ENCODE measurements at places on chromosomes 3 and 15.

GRCh38 chr15:62647202-62647842, 395.2 kb upstream of the TPM1 start:
- DNase-seq, result no peak

DNA sequence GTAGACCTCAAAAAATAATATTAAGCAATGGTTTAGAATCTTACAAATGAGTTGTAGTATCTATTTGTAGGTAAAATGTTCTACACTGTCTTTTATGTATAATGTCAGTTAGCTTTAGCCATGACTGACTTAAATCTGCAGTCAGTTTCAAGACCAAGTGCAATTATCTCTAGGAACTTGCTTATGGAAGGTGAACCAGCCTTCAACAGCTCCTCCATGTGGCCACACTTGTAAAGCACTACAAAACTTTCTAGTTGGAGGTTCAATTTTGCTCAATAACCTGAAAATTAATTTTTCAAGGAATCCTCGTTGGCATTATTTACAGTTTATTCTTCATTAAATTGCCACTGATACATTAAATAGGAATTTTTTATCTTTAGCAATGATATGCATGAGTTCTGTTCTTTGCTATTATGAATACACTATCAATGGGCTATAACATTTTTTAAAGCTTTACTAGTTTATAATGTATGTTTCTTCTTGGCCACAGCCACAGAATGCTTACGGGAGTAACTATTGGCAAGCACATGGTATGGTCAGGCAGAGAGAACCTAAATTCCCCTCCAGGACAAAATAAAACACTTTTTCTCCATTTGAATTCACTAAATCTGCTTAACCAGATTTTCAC, 315.3 kb upstream of the UBE2E2 start:
- DNase-seq, result no peak

GRCh38 chr15:67303490-67304363, 49.1 kb downstream of the IQCH start:
- DNase-seq, result no peak

DNA sequence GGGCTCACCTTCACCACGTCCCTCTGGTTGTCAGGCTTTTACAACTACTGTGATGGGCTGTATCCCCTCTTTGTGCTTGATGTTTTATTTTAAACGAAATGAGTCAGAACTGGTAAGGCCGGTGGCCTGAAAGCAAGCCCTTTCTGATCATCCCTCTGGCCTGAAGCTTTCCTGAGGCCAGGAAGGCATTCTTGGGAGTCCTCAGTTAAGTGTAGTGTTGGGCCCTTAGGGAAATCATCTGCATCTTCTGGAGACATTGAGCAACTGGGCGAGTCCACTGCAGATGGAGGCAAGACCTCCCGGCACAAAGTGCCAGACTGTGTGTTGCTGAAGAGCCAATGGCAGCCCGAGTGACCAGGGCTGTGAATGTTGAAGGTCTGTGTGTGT, 33.0 kb upstream of the AMOTL2 start:
- DNase-seq, result no peak

- no peak for DNase-seq
Measured at GRCh38 chr15:48402427-48403177, 71.4 kb downstream of the DUT start.

GRCh38 chr3:136109499-136109898, 86.6 kb downstream of the MSL2 start:
- no peak for DNase-seq

GRCh38 chr3:53629402-53629723, 135.0 kb downstream of the CACNA1D start:
- DNase-seq, result no peak

DNA sequence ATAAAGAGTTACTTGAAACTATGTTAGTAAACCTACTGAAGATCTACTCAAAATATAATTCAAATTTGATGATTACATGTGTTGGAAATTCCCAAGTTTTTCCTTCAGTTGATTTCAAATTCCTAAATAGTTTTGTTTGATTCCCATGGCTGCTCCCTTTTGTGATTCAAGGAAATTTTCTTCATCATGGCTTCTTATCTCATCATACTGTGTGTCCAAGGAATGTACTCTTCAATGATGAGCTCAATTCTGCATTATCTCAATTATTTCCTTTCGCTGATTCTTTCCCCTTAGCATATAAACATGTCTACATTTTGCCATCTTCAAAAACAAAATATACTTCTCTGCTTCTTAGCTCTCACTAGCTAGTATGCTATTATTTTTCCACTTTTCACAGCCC, 460.4 kb upstream of the NAALADL2 start:
- DNase-seq, result peak; percentile 67

DNA sequence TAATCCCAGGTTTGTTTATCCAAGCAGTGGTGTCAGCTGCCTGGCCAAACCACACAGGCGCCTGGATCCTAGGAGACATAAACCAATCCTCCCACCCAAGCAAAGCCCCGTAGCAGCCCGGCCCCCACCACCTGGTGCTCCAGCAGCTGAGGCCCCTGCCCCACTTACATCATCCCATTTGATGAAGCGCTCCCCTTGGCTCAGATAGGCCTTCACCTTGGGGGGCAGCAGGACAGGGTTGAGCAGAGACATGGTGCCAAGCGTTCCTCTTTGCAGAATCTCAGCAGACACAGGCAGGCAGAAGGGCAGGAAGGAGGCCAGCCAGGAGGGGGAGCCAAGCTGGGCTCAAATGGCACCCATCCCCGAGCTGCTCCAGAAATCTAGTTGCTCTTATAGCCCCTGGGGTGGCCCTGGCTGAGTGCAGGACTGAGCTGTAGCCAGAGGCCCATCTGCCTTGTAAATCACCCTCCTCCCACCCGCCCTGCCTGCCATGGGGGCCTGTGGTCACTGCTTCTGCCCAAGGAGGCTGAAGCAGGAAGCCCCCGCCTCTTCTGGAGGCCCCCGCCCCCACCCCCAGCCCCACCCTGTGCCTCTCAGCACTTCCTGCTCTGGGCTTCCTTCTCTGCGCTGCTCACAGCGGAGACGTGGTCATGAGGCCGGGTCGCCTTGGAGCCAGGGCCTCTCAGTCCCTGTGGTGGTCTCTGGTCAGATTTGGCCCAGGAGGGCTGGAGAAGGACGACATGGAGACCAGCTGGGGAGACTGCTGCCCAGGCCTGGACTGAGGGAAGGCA, at the start of gene PLCB2:
TSS of gene PLCB2 (minus strand) at position 515 of the 791 bp plus-strand sequence. CDS start at position 252, 263 bp downstream.
- no peak for DNase-seq

DNA sequence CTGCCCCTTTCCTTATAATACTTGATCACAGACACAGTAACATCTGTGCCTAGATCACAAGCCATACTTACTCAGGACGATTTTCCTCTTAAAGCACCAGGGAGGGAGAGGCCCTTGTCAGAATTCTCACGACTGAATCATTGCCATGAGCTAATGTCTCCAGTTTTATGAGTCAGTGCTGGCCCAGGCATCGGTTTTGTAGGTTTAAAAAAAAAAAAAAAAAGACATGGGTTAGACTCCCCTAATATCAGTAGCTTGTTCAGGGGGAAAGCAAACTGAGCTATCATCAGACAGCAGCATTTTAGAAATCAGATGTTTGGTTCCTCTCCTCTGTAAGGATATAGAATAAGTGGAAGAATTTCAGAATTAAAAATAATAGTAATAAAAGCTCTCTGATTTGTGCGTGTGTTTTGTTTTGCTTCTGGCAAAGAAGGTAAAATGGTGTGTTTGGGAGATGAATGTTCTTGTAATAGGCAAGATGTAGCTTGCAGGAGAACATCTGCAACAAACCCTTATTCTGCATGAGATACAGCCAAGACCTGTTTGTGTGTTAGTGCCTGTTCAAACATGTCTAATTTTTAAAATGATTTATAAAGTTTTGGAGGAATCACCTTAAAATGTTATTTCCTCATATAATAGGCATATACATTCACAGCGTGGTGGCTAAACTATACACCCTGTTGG, 193.6 kb downstream of the TP63 start:
- DNase-seq, result peak; percentile 82

- DNase-seq, result no peak
Measured at GRCh38 chr3:32500880-32501782, 1.5 kb downstream of the CMTM6 start.

DNA sequence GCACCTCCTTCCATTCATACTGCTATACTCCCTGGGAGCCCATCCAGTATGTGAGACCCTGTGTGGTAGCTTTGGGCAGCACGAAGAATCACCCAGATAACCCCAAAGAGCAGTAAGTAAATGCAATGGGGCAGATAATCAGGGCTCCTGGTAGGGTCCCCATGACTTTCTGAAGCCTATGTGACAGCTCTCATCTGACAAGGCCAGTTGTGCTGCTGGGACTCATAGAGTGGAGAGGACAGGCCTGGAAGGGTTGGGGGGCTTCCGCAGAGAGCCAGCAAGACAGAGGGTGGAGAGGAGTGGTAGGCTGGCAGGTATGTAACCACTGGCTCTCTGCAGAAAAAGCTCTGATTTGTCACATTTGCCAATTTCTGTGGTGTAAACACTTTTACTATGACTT, 3.2 kb upstream of the SLC6A20 start:
- DNase-seq, result no peak

GRCh38 chr15:82986442-82986780, 401 bp downstream of the RAMAC start:
- no peak for DNase-seq

GRCh38 chr15:35362195-35362829, 183.7 kb downstream of the DPH6 start:
- no peak for DNase-seq

GRCh38 chr3:55307622-55308021, 179.5 kb downstream of the WNT5A start:
- DNase-seq, result no peak

- no peak for DNase-seq
Measured at GRCh38 chr15:77416954-77417353, 3.0 kb downstream of the PEAK1 start.
